ENCODE measurements at places on chromosomes 12 and 14. TPM values are rescaled to one million over a fixed set of nuclear protein-coding genes. Genes with fewer than 3 reads are reported as not detected.

- ATAC-seq: no peak
Measured at GRCh38 chr12:130428116-130428515, 90.4 kb downstream of the PIWIL1 start.

GRCh38 chr14:79253576-79253975, 957.7 kb downstream of the DIO2 start:
- ATAC-seq: no peak

DNA sequence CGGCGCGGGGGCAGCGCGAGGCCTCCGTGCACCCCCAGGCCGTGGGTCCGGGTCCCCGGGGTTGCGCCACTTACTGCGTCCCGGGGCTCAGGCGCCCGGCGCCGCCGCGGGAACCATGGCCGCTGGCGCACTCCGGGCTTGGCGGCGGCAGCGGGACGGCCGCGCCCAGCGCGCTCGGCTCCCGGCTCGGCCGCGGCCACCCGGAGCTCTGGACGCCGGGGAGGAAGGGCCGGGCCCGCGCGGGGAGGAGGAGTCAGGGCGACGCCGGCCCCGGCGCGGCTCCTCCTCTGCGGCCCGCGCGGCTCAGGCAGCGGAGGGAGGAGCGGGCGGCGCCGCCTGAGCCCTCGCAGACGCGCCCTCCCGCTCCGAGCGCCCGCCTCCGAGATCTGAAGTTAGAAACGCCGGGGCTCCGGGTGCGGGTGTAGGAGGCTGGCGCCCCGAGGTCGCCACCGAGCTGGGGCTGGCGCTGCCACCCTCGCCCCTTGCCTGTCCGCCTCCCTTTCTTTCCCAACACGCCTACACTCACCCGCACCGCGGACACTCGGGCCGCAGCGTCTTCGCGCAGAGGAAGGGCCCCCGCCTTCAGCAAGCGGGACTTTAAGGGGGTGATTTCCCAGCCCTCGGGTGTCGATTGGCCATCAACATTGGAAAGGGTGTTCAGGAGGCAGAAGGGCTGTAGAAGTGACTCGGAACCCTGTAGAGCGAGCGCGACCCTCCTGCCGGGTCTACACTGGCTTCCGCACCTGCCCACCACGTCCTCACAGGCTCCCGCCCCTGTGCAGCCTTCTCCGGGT, at the start of gene NIN:
NIN (minus strand) TSS at position 231 of the 794 bp plus-strand sequence. CDS start 9,106 bp downstream, outside the sequence.
- peak; percentile 98 for ATAC-seq

- ATAC-seq: no peak
Measured at GRCh38 chr14:91238661-91239060, 5.8 kb downstream of the GPR68 start.

- no peak for ATAC-seq
Measured at GRCh38 chr14:69432364-69432763, 33.9 kb downstream of the SLC39A9 start.

DNA sequence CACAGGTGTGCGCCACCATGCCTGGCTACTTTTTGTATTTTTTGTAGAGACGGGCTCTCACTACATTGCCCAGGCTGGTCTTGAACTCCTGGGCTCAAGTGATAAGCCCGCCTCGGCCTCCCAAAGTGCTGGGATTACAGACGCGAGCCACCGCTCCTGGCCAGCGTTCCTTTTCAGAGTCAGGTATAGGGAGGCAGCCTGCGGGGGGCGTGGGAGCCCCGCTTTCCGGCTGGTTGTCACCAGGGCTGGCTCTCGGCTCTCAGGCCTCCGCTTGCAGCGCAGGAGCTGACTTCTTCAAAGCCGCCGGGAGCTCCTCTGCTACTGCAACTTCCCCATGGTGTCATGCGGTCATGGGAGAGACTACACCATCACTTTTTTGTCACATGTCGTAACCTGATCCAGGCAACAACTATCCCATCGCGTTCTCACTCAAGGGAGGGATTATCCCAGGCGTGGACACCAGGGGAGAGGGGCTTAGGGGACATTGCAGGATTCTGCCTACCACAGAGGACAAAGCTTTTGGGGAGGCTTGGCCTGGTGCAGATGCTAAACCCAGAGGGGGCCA, 129.4 kb downstream of the SCARB1 start:
- peak; percentile 29 for ATAC-seq

- no peak for ATAC-seq
Measured at GRCh38 chr14:50339178-50339804, 27.2 kb downstream of the DMAC2L start.

DNA sequence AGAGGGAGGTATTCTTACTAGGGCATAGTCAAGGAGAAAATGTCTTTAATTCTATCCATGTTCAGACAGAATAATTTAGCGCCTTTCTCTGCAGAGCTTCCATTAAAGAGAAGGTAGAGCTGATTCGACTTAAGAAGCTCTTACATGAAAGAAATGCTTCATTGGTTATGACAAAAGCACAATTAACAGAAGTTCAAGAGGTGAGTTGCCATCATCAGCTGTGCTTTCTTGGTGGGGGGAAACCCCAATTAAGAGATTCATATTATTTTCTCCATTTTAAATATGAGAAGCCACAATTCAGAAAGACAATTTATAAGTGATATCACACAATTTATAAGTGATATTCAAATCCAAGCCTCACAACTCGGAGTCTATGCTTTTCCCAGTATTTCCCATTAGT, 27.8 kb downstream of the RPGRIP1 start:
- ATAC-seq: no peak

DNA sequence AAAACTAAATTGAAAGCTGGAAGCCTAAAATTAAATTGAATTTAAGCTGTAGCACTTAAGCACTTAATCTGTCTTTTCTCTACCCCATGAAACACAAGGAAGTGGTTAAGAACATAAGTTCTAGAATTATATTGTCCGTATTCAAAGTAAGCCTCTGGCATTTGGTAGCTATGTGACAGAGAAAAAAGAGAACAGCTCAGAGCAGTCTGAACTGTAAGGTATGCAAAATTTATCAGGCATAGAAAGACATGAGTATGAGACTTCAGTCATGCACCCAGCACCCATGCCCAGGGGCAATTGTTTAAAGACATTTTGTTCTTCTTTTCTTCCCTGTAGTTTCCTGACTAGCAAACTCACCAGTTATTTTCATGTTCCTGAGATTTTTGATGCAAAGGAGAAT, 116.7 kb downstream of the KCNMB4 start:
- no peak for ATAC-seq

- ATAC-seq: no peak
Measured at GRCh38 chr12:41772478-41772877, 372.2 kb downstream of the GXYLT1 start.

DNA sequence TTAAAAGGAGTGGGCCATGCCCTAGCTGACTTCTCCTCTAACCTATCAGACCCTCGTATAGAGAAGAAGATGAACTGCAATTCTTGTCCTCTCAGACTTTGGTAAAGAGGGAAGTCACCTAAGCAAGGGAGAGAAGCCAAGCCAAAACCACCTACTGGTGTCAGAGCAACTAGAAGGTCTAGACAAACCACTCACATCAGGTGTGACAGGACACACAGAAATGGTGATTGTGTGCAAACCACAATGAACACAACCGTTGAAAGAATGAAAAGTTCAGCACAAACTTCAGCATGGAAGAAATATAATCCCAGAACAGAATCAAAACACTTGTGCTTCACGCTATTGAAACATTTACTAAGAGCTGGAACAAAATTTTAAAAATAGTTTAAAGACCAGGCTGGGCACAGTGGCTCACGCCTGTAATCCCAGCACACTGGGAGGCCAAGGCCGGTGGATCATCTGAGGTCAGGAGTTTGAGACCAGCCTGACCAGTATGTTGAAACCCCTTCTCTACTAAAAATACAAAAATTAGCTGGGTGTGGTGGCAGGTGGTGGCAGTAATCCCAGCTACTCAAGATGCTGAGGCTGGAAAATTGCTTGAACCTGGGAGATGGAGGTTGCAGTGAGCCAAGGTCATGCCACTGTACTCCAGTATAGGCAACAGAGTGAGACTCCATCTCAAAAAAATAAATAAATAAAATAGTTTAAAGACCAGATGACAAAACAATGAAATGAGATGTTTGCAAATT, 56.2 kb upstream of the NTF3 start:
- no peak for ATAC-seq

DNA sequence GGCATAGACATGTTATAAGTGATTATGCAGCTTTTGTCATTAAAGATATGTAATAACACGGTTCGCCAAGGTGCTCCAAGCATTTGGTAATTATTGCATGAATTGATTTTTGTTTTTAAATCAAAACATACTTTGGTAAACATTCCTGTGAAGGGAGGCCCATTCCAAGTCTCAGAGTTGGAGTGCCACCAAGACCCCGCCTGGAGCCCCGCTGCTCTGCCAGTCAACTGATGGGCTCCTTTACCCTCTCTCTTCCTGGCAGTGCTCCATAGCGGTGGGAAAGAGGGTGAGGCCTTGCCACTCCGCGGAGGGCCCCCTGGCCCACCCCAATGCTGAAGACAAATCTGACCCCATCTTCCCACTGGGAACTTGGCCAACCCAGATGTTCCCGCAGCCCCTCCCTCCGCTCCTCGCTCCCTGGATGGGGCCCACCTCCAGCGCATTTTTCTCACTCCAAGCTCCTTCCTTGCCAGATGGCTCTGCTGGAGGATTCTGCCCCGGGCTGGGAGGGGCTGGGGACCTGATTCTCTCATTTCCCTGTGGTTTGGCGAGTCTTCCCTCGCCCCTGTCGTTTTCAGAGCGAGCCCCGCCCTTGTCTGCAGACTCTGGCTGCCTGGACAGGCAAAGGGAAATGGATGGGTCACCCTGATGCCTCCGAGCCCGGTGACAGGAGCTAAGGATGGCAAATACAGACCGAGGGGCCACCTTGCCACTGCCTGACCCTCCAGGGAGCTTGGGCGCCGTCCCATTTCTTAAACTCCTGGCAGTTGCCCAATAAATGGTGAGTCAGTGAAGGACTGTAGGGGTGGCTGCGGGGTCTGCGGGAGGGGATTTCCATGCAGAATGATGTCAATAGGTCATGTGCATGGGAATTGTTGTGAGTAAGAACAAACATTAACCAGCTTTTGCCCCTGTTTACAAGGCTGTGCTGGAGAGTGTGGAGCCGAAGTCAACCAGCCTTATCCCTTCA, 9.2 kb upstream of the PAPLN start:
- peak; percentile 67 for ATAC-seq

The DMAC2L gene
- total RNA-seq: 28.3 TPM

The LTBP2 gene
- total RNA-seq: 158 TPM

The SCN8A gene
- 0.47 TPM for total RNA-seq

The RAB3IP gene
- 13.5 TPM for total RNA-seq

The KRT81 gene
- not detected for total RNA-seq

The POTEG gene
- total RNA-seq: not detected

The PTPN6 gene
- 7.4 TPM for total RNA-seq

The SSTR1 gene
- total RNA-seq: 1.2 TPM

The TMEM229B gene
- total RNA-seq: 1.5 TPM

The KCNK10 gene
- total RNA-seq: not detected
